ENCODE measurements at places on chromosomes 13 and 19.

GRCh38 chr13:111046590-111047141 is 68.4 kb upstream of the ARHGEF7 start:
- DNase-seq, result no peak

DNA sequence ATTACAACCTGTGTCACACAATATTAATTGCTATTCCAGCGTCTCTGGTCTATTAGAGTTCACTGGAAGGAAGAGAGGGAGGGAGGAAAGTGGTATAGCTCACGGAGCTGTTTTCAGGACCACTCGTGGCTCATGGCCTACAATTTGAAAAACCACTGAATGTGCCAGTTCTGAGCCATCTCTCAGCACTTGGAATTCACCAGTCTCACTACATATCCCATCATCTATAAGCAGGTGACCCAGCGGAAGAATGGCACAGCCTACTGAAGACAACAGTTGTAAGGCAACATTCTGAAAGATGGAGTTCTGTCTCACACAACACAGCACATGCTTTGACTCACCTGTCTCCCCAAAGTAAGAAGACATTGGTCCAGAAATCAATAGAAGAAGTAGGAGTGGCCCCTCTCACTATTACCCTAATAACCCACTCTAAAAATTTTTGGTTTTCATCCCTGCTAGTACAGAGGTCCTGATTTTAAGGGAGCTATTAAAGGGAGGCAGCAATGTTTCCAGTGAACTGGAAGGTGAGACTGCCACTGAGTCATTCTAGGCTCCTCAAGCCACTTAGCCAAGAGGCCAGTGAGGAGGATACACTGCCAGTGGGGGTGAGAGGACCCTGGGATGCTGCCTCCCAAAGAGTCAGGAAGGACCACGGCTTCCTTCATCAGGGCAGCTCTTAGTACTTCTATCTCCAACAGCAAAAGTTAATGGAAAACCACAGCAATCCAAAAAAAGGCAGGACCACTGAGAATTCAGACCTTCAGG is 50.0 kb upstream of the DOCK9 start:
- no peak for DNase-seq

DNA sequence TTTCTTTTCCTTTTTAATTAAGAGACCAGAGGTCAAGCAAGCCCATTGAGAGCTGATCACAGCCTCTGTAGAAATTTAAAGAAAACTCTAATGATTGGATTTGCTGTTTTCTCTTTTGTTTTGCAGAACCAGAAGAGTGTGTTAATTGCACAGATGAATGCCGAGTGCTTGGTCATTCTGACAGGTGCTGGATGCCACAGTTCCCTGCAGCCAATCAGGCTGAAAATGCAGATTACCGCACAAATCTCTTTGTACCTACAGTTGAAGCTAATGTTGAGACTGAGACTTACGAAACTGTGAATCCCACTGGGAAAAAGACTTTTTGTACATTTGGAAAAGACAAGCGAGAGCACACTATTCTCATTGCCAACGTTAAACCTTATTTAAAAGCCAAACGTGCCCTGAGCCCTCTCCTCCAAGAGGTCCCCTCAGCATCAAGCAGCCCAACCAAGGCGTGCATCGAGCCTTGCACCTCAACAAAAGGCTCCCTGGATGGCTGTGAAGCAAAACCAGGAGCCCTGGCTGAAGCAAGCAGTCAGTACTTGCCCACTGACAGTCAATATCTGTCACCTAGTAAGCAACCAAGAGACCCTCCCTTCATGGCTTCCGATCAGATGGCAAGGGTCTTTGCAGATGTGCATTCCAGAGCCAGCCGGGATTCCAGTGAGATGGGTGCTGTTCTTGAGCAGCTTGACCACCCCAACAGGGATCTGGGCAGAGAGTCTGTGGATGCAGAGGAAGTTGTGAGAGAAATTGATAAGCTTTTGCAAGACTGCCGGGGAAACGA is 93.1 kb downstream of the PCDH17 start:
- DNase-seq, result no peak

GRCh38 chr13:30002577-30002976 is 152.2 kb upstream of the UBL3 start:
- no peak for DNase-seq

GRCh38 chr13:36310417-36311108 is 12.9 kb upstream of the CCDC169 start:
- no peak for DNase-seq

GRCh38 chr13:78129823-78130222 is 211.2 kb upstream of the EDNRB start:
- no peak for DNase-seq

- no peak for DNase-seq
Observed at GRCh38 chr19:33202546-33203507, 8.7 kb downstream of the LRP3 start.

DNA sequence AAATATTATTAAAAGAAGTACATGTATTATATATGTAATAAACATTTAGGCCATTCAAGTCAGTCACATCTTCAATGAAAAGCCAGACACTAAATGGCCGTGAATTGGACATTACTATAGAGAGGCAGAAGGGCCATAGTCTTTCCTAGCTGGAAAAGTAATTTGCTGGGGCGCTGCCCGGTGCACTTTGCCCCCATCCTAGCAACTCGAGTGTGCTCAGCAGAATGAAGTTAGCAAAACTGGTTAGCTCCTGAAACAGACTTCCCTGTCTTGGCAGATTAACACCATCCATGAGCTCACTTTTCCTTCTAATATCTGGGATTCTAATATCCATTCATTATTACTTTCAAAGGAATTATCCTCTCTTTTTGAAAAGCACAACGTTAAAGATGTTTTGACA is 2.8 kb upstream of the SPRYD7 start:
- DNase-seq, result no peak

GRCh38 chr13:78265098-78265497 is 338.3 kb downstream of the POU4F1 start:
- no peak for DNase-seq

DNA sequence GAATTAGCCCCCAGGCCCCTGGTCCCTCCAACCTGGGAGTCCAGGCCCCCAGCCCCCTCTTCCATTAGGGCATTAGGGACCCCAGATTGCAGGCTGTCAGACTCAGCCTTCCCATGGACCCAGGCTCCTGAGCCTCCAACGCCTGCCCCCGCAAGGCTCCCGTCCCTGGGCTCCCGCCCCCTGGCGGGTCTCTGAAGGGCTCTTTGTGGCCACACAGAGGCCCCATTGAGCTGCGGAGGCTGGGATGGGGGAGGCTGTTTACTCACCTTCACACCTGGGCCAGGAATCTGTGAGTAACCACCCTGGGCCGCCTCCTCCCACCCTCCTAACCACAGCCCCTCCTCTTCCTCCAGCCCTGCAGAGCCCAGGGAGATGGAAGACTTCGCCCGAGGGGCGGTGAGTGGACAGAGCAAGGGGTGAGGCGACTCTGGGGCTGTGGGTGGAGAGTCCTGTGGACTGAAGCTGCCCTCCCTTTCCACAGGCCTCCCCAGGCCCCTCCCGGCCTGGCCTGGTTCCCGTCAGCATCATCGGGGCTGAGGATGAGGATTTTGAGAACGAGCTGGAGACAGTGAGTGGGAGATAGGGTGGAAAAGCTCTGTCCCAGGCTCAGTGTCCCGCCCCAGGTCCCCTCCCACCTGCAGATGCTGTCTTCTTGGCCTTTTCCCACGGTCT is 4.9 kb downstream of the ARHGEF1 start:
- no peak for DNase-seq

DNA sequence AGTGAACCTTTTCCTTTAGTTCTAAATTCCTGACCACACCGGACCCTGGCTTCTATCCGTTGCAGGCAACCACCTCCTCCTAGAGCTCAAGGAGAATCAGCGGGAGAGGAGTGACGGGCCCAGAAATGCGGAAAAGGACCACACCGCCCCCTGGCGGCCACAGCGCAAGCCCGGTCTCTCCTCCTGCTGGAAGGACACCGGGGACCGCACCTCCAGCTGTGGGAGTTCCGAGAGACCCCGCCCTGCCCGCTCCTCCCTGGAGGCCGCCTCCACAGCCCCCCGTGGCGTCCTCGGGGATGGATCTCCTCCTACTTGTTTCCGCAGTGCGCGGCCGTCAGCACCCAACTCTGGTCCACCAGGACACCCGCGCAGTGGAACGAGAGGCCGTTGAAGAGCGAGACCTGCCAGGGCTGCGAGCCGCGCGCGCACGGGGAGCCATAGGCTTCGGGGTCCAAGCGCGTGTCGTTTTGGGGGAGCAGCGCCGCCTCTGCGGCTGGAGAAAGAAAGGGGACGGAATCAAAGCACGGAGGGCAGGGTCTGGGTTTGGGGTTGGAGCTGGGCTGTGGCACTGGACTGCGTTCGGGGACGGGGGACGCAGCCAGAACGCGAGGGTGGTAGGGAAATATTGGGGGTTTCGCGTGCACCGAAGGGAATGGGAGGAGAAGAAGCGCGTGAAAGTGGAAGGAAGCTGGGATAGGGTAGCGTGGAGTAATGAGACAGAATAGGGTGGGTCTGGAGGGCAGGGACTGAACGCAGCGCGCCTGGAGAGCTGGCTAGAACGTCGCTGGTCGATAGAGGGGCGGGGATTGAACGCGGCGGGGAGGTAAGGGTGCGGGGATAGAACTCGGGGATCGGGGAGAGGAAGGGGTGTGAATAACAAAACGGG is 2.5 kb downstream of the KLK10 start:
- peak; percentile 31 for DNase-seq

- no peak for DNase-seq
Observed at GRCh38 chr13:108961542-108962125, 332.2 kb downstream of the MYO16 start.

GRCh38 chr19:43809762-43810696 is 7.8 kb upstream of the LYPD5 start:
- no peak for DNase-seq

DNA sequence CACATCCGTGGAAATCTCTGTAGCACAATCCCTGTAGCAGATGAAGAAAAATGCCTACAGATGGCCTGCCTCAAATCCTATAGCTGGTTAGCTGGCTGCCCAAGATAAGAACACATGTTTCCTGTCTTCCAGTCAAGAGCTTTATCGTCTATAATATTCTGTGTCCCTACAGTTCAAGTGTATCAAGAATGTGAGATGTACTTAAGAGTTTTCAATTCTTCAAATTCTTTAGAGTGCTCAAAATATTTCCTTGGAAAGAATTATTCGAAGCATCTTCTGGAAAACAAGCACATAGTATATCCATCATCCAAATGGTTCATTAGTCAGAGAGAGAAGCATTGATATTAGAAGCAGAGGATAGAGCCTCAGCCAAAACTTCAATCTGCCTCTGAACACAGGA is 239.8 kb downstream of the COG6 start:
- DNase-seq, result no peak

- DNase-seq, result no peak
Observed at GRCh38 chr19:10812196-10812595, 23.8 kb downstream of the TMED1 start.

- DNase-seq, result no peak
Observed at GRCh38 chr19:900043-900301, 6.7 kb downstream of the RNU6-9 start.

- DNase-seq, result no peak
Observed at GRCh38 chr19:30734669-30735068, 362.5 kb downstream of the ZNF536 start.

Data from substantia nigra (tissue), 51 donors.